Hepatocyte (in vitro differentiated cells): ENCODE measurements at places on chromosomes 2 and 18. TPM values are rescaled to one million over a fixed set of nuclear protein-coding genes. Genes with fewer than 3 reads are reported as not detected.
A peak's percentile ranks its signal among the peaks of the same experiment; 100 is the strongest.

- no peak for DNase-seq
Measured at GRCh38 chr2:150404147-150404546, 83.3 kb downstream of the RND3 start.

GRCh38 chr2:29013057-29013780, 32.1 kb downstream of the TOGARAM2 start:
- no peak for DNase-seq

DNA sequence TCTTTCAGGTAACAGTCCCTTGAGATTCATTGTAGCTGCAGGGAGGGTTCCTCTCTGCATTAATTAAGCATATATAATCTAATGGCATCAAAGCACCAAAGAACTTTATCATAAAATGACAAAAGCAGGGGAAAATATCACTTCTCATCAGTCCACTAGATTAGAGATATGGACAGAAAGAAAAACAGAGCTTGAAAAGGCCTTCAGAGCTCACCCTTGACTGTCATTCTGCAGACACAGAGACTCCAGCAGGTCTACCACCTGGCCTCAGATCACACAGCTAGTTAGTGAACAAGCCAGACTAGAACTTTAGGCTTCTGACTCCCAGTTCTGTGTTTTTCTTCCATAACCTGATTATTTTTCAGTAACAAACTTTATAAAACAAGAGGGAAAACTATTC, 88.5 kb downstream of the FIGN start:
- no peak for DNase-seq

IL1RL2 gene
- 1.3 TPM in 1 of 2 replicates, not detected in the other for polyA plus RNA-seq

GRCh38 chr2:200863782-200864175, 679 bp downstream of the CLK1 start:
- peak; percentile 32 for DNase-seq

CLEC4F gene
- polyA plus RNA-seq, result not detected in 2 replicates

DNA sequence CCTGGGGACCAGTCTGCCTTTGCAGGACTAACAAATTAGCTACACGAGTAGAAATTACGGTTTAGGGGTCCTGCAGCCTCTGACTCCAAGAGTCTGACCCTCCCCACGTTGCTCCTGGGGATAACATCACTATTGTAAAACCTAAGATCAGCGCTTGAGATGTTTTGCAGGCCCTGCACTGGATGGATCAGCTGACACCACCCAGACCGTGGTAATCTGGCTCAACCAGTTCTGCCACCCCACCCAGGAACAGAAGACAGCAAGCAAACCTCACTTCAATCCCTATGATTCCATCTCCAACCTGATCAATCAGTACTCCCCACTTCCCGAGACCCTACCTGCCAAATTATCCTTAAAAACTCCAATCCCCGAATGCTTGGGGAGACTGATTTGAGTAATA, 31.7 kb downstream of the NGEF start:
- DNase-seq, result no peak

GRCh38 chr2:39838589-39838988, 59.5 kb upstream of the THUMPD2 start:
- no peak for DNase-seq
